Activated naive CD8-positive, alpha-beta T cell treated with anti-CD3 and anti-CD28 coated beads, Interleukin-2, amount 50 U/mL, for 16 hours (primary cell): ENCODE measurements at places on chromosomes 7 and 10.

GRCh38 chr10:80530816-80531215 lies 6.9 kb upstream of the SH2D4B start:
- no peak for DNase-seq

DNA sequence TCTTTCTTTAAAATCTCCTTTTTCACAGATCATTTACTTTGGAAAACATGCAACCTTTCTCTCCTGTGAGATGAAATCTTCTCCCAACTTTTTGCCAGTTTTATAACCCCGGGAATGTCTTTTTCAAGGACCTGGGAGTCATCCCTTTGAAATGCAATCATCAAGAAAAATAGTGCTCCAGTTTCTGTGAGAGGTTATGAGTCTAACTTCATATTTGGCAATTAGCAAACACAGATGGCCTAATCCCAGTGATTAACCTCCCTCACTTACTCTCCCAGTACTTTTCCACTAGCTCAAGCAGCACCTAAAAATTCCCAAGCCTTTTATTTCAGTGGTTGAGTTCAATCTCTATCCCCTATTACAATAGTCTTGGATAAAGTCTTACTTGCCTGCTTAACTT lies 185.8 kb upstream of the TMEM106B start:
- no peak for DNase-seq

DNA sequence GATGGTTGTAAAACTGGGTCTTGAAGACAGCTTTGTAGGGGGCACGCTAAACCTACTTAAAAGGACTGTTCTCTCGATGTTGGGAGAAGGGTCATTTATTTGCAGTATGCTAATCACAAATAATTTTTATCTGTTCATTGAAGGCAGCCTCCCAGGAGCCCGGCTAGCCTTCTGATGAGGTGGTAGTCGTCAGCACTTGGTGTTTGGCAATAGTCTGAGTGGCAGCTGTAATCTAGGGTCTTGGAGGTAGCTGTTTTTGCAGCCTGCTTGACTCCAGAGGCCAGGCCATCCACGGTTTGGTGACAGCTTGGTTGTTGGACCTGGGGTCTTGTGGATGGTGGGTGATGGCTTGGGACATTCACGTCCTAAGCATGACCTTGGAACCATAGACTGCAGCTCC lies 2.2 kb downstream of the GTF2IRD1 start:
- DNase-seq = no peak

DNA sequence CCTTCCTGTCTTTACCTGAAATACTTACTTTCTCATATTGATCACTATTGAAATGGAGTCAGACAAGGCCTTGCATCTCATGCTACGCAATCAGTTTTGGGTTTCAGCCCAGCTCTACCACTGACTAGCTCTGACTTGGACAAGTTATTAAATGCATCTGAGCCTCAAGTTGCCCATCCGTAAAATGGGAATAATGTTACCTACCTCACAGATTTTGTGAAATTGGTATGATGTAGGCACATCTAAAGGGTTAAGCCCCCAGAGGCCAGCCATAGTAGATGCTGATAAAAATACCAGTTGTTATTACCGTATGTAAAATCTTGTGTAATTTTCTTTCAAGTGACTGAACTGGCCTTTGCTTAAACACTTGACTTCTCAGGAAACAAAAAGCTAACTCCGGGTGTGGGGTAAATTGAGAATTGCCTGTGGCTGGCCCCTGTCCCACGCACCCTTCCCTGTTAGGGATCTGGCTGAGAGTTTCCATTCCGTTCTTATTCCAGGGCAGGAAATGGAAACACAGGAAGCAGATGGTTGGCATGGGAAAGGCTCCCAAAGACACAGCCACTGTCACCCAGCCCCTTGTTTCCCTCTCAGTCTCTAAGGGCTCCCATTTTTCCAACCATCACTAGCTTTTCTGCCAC lies 7.5 kb downstream of the DUSP5 start:
- DNase-seq = no peak

GRCh38 chr7:67716729-67717128 lies 720.1 kb downstream of the TYW1 start:
- no peak for DNase-seq

DNA sequence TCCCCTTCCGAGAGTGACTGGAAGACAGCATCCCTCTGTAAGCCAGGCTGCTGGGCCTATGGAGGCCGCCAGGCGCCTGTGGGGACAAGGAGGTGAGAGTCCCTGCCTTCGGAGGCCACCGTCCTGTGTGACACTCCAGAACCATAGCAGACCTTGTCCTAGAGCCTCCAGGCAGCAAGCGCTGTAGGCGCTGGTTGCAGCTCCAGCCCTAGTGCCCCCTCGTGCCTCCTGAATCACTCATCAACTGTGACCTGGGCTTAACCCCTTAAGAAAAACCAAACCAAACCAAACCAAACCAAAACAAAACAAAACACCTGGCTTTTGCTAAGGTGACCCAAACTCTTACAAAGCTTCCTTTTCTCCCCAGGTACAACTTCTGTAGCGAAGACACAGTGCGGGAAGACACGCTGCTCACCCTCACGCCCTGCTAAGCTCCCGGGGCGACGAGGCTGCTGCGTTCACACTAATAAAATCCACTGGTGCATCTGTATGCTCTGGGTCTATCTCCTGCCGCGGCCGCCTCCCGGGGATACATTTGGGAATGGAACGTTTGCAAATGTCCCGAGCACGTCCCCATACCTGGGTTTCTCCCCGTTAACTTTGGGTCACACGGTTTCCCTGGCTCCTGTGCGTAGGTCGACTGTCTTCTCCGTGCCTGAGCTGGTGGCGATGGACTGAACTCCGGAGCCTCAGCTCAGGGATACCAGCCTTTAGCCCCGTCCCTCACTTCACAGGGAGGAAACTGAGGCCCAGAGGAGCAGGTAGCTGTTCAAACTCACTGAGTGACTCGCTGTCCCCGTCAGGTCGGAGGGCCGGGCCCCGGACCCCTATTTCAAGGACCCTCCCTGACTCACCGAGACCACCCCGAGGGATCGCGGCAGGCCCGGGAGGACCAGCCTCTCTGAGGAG lies 11.8 kb upstream of the PNLIPRP2 start:
- no peak for DNase-seq

- DNase-seq = no peak
Measured at GRCh38 chr10:112622786-112623185, 175.8 kb downstream of the VTI1A start.

- no peak for DNase-seq
Measured at GRCh38 chr10:96833220-96834001, 1.3 kb downstream of the LCOR start.

DNA sequence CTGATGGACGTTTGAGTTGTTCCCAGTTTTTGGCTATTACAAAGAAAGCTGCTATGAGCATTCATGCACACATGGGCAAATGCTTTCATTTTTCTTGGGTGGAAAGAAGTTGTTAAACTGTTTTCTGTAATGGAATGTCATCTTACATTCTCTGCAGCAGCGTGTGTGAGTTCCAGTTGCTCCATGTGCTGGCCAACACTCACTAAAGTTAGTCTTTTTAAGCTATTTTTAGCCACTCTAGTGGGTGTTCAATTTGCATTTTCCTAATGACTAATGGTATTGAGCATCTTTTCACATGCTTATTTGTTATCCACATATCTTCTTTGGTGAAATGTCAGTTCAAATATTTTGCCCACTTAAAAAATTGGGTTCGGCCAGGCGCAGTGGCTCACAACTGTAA lies 82.8 kb upstream of the COL13A1 start:
- no peak for DNase-seq

DNA sequence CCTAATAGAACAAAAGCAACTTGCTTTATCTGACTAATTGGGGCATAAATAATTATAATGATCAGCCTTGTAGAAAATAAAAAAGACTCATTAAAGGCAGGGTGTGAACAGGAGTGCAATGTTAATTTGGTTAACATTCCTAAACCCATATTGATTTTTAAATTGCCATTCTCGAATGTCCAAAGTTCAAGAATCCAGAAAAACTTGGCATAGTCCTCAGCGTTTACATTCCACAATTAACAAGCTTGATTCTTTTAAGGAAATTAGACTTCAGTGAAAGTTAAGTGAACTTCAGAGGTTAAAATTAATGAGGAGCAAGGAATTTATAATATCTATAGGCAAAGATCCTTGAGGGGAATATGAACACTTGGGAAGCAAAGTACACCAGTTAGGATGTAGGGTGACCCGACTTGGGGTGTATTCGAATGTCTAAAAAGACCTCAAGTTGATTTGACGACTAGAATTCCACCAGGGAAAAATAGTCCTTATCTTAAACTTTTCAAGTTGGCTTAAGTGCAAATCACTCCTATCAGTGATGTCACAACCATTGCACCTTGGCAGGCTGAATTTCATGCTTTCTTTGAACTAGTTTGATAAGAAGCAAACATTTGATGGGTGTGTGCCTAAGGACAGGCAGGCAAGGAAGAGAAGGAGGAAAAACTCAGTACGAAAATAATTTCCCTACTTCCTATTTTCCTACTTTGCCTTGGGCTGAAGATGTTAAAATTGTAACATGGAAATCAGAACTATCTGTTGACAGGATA lies 830.4 kb upstream of the COBL start:
- DNase-seq = no peak

- DNase-seq = no peak
Measured at GRCh38 chr10:102421757-102422512, 1.3 kb downstream of the FBXL15 start.

GRCh38 chr7:33487998-33488682 lies 358.8 kb downstream of the BBS9 start:
- no peak for DNase-seq

GRCh38 chr10:30842185-30842584 lies 189.5 kb downstream of the ZNF438 start:
- DNase-seq = no peak

GRCh38 chr7:30253796-30254165 lies 30.6 kb upstream of the ZNRF2 start:
- DNase-seq = no peak

- DNase-seq = no peak
Measured at GRCh38 chr10:78254013-78254412, 220.3 kb downstream of the RPS24 start.

DNA sequence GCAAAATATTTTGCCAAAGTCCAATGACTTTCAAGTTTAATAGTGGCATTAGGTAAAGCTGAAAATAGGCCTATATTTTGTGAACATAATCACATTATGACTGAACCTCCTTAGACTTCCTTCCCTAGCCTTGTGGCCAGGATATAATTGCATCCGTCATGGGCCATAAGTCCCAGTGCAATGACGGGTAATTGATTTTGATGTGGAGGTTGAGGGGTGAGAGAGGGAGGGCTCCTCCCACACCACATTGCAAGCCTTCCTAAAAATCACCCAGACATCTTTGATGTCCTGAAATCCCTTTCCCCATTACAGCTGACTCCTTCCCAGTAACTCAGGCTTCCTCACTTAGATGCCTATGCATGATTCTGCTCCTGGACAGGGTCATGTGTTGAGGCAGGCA lies 25.6 kb downstream of the TAS2R41 start:
- no peak for DNase-seq

GRCh38 chr10:84659027-84659426 lies 330.6 kb downstream of the CCSER2 start:
- no peak for DNase-seq

- no peak for DNase-seq
Measured at GRCh38 chr7:15845868-15846267, 159.4 kb upstream of the MEOX2 start.

DNA sequence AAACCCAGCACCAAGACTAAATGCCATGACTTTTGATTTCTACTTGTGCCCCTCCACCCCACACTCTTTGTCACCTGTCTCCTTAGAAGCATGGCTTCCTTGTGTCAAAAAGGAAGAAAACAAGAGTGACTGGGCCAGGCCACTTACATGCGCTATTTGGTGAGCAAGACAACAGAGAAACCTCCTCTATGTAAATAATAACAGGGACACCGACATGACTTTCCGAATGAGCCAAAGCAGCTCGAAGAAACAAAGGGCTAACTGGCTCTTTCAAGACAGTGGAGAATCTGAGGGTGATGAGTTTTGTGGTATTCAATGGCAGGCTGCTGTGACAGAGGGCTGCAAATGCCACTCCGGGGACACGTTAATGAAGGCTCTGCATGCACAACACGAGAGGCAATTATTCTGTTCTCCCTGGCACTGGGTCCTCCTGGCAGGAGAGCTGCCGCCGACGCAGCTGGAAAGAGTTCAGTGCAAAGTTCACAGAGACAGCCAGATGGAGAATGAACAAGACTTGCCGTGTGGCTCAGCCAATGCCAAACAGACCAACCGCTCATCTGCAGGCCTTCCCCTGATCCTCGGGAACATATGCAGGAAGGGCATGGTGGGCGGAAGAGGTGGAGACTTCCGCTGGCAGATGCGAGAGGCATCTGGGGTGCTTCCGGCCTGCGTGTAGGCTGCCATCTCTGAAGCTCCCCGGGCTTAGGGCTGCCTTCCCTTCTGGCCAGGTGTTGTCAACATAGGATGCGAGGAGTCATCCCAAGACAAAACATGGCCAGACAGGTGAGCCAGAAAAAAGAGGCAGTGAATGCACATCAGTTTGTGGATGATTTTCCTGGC lies 59.1 kb upstream of the SMNDC1 start:
- DNase-seq = no peak

DNA sequence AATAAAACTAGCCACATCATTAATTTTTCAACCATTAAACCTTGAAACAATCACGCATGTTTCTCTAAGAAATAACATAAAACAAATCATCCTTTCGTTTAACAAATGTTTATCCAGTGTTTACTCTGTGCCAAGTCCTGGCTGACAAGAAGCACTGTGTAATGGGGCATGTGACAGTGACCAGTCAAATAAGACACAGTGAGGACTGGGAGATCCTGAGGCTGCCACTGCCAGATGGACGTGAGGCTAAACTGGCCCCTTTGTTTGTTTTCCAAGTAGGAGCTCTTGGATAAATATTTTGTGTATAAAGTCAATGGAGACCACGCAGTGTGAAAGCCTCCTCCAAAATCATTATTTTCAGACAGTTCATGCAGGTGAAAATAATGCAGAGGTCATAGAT lies 626.2 kb downstream of the SUGCT start:
- DNase-seq = no peak

DNA sequence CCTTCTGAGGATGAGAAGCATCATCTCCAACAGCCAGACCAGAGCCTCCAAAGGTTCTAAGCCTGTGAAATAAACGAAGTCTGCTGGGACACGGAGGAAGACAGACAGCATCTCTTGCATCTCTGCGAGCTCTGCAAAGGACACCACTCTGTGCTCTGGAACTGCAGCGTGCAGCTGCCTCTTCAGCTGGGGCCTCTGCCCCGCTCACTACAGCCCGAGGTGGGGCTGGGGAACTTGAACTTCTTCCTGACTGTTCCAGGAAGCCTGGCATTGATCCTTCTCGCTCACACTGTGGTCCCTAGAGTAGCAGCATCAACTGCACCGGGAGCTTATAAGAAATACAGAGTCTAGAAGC lies 163.3 kb downstream of the USP6NL start:
- DNase-seq = no peak

- DNase-seq = no peak
Measured at GRCh38 chr10:119378737-119379067, 163.8 kb downstream of the RGS10 start.

GRCh38 chr7:139660317-139661042 lies 117.3 kb downstream of the HIPK2 start:
- DNase-seq = no peak

DNA sequence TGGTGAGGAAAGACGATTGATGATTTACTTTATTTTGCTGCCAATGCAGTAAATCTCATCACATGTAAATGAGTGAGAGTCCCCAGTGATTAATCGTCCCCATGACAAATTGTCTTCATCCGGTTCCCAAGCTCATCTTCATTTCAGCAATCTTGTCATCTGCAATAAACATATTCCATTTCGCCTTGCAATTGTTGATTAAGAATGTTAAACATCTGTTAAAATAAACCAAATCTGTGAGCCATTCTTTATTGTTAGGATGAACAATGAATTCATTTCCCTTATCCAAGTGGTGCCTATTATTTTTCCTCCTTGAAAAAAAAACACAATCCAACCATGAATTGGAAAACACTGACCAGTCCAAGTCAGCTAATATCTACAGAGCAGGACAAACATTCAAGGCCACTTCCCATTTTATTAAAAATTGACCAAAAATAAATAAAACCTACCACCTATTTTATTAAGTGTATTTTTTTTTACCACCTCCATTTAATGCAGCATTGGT lies 36.5 kb downstream of the NPS start:
- DNase-seq = no peak
